A549 treated with RU486 at 1 μM for 4 hours (cell line): ENCODE measurements at places on chromosomes 4 and X. TPM values are rescaled to one million over a fixed set of nuclear protein-coding genes. Genes with fewer than 3 reads are reported as not detected.

The GPM6B gene
- total RNA-seq = 0.03 to 0.30 TPM in 2 of 5 replicates, not detected in the others

The CLNK gene
- not detected in 5 replicates for total RNA-seq

The PARM1 gene
- 0.62 to 0.77 TPM (median 0.65 TPM) in 5 replicates for total RNA-seq

The PDE5A gene
- 0.18 to 0.43 TPM (median 0.24 TPM) in 5 replicates for total RNA-seq

The GABRB1 gene
- total RNA-seq = not detected in 5 replicates
